ENCODE measurements at places on chromosomes 6 and 20.

GRCh38 chr20:32354592-32355416 is 3.3 kb upstream of the ASXL1 start:
- DNase-seq: no peak

- DNase-seq: no peak
These were observed 596.8 kb downstream of the TFAP2B start for GRCh38 chr6:51415501-51415900.

- no peak for DNase-seq
These were observed 59.6 kb downstream of the DHX35 start for GRCh38 chr20:39021748-39022147.

GRCh38 chr6:53984163-53984562 is 127.1 kb upstream of the MLIP start:
- DNase-seq: no peak

GRCh38 chr6:15089569-15090144 is 156.2 kb upstream of the JARID2 start:
- DNase-seq: no peak

- no peak for DNase-seq
These were observed 6.6 kb downstream of the ZNF335 start for GRCh38 chr20:45965169-45966002.

DNA sequence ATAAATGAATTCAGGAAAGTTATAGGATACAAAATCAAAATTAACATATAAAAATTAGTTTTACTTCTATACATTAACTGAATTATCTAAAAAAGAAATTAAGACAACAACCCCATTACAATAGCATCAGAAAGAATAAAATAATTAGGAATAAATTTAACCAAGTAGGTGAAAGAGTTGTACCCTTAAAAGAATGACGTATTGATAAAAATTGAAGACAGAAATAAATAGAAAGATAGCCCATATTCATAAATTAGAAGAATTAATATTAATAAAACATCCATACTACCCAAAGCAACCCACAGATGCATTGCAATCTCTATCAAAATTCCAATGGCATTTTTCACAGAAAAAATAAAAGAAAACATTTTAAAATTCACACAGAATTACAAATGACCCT is 242.8 kb downstream of the MMUT start:
- no peak for DNase-seq

- no peak for DNase-seq
These were observed 30.5 kb downstream of the FOXP4 start for GRCh38 chr6:41576667-41577066.

DNA sequence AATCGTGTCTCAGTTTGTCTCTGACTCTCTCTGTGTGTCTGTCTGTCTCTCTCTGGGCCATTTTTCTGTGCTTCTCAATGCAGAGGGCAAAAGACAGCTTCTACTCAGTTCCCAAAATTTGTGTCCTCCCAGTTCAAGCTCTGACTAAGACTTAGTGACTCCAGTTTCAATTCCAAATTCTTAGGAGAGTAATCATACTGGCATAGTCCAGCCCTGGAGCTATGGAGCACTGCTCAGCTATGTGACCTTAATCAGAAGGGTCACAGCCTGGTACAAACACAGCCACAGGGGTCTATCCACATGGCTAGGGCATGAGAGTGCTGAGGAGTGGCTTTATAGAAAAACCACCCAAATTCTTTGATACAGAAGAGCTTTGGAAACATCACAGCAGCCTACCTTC is 91.9 kb downstream of the FOXF2 start:
- DNase-seq: no peak
